ENCODE measurements at places on chromosomes 1 and 21.

GRCh38 chr1:69504730-69505252 is 62.9 kb upstream of the LRRC7 start:
- no peak for DNase-seq

DNA sequence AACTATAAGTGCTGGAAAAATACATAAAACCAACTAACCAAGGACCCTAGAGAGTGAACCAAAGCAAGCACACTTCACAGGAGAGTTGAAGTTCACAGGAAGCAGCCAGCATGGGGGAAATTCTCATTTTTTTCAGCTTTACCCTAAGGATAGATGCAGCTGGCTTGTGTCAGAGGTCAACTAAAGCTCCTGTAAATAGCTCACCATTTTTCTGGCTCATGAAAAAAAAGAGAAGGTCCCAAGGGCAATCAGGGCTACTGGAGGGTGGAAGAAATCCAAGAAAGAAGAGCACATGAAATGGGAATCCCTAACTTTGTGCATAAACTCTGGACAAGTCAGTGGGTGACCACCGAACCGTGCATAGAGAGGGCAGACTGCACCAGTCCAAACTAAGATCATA is 58.3 kb downstream of the KCNJ15 start:
- DNase-seq: no peak

DNA sequence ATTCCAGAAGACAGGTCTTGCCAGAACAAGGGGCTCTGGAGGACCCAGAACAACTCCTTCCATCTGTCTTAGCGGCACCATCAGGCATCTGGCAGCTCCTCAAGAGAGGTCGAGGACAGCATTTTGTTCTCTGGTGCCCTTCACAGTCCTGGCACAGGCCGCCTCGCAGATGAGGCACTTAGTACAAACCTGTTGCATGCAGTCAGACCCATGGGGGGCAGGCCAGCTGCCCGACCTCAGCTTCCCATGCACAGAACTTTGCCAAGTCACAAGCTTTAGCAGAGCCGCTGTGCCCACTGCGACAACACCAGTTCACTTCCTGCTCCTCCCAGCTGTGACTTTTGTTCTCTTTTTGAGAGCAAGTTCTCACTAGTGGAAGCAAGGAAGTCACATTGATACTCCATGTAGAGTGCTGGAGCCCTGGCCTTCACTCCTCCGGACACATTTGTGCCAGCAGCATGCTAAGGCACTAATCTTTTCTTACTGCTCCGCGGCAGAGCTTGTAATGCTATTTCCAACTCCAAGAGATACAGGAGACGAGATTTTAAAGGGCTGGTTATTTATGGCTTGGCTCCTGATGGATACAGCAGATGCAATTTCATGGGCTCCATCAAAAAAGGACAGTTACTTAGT is 44.6 kb downstream of the HMGB4 start:
- no peak for DNase-seq

- no peak for DNase-seq
Measured at GRCh38 chr1:25056536-25056935, 126.5 kb upstream of the RUNX3 start.

DNA sequence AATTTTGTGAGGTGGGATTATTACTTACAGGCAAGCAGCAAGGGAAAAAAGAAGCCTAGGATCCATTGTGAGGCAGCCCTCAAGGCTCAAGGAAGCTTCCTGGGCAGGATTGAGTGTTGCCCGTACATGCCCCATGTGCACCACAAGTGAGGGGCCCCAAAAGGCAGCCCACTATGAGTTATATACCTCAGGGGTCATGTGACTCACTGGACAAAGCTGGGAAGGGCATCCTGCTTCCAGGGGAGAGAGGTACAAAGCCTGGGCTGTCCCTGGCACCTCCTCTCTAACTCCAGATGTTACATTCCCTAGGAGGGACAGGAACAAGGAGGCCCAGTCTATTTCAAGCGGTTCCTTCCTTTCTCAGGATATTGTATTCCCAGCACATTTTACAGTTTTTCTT is 34.0 kb upstream of the CD1D start:
- no peak for DNase-seq

DNA sequence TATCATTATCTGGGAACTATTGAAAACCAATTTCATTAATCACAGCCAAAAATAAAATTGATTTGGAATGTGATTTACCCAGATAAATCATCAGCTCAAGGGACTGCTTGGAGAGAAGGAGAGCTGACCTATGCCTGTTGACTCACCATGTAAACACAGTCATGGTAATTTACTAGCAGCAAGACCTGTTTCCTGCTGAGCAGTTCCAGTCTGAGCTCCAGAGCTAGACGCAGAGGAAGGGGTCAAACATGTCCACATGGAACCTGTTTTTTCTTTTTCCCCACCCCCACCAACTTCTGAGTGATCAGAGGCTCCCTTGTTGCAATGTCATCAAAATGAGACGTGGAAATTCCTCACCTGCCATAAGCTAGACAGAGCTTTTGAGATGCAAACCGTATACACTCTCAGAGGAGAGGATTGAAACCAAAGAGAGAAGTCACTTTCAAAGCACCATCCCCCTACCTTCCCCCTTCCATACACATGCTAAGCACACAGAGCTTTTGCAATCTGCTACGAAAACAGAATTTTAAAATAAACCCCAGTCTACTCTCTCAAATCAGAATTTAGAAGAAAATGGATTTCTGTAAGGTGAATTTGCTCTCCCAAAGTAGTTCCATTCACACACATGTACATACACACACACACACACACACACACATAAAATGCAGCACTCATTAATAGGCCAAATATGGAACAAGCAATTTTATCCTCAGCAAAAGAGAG is 55.9 kb upstream of the PTGFRN start:
- DNase-seq: peak; percentile 89

DNA sequence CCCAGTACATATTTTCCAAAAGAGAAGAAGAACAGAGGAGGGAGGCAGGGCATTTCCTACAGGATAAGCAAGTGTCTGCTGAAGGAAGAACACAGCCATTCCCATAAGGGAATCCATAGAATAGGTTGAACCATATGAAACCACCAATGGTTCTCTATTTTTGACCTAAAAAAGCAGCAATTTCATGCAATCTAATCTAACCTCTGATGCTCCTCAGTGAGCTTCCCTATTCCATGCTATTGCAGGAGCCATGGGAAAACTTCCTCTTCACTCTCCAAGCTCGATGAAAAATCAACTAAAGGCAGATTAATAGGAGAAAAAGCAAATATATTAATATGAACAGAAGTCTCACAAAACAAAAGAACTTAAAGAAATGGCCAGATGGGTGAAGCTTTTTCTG is 50.5 kb downstream of the SIPA1L2 start:
- no peak for DNase-seq

DNA sequence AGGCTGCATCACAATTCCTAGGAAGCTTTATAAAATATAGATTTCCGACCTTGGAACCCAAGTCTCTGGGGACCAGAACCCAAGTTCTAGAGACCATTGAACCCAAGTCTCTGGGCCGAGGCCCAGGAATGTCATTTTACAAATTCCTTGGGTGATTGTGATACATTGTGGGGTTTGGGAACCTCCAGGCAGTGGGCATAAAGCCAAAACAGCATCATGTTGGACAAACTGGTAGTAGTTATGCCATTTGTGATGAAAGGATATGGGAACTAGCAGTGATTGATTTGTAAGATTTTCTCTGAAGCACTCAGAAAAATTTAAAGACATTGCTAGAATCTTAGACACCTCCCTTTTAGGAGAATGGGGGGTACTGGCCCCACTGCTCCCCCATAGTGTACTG is 160.2 kb downstream of the HIVEP3 start:
- DNase-seq: no peak

DNA sequence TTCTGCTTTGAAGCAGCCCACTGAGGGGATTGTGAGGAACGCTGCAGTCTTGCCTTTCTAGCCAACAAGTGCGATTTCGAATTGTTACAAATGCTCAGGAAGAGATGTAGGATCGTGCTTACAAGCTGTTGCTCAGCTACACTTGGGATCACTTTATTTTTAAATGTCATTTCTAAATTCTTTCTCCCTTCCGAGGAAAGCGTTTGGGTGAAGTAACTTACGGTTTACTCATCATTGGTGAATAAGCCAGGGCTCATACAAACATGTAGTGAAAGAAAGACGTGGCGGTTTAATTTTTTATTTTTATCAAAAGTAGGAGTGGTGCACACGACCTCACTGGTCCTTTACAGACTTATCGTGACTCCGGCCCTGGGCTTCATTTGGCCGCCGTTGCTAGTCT is 386.6 kb downstream of the KIF26B start:
- DNase-seq: no peak

- DNase-seq: no peak
Measured at GRCh38 chr1:43760745-43761317, 53.5 kb downstream of the ST3GAL3 start.

DNA sequence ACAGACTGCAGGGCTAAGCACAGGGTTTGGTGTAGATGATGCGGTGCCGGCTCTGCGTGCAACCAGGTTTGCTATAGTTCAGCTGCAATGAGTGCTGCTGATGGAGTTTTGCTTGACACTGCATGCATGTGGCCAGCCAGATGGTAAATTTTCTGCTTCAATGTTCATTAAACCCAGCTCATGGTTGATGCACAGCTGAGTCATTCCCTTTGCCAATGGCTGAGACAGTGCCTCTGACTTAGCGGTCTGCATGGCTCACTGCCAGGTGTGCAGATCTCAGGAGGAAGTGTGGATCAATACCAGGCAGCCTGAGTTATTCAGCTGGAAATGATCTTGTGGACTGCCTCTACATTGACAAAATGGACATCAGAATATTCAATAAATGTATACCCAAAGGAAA is 172.7 kb upstream of the ZP4 start:
- peak; percentile 80 for DNase-seq

GRCh38 chr1:54885237-54885679 is 1.7 kb downstream of the DHCR24 start:
- no peak for DNase-seq

GRCh38 chr1:156838972-156839371 is 19.9 kb downstream of the INSRR start:
- no peak for DNase-seq

GRCh38 chr21:32653326-32653901 is 41.2 kb upstream of the CFAP298 start:
- DNase-seq: no peak

DNA sequence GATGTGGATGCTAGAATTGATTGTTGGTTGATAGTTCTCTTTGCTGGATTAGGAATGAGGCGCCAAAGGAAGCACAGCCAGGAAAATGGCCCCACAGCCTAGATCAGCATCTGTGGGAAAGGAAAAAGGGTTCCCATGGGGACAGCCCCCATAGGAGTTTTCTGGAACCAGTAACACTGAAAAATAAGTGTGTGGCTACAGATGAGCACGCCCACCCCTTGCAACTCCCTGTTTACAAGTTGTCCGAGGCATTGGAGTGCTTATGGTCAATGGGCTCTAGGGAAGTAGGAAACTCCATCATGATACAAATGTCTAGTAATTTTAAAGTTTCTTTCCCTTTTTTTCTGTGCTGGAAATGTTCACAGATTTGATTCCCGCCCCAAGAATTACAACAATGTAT is 23.8 kb upstream of the UBE2U start:
- DNase-seq: no peak

DNA sequence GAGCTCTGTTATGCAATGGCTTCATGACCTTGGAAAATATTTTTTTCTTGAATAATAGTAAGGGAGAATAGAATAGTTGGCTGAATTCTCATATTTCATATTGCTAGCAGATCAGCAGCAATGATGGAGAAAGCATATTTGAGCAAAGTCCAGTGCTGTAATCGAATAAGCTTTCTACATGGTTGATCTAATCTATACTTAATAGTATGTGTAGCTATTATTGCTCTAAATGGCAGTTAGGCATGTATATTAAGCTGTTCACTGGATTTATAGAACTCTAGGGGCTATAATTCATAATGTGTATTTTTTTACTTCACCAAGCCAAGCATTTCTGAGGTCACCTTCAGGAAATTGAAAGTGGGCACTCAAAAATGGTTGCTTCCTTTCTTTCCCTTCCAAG is 10.0 kb upstream of the IL19 start:
- DNase-seq: no peak

DNA sequence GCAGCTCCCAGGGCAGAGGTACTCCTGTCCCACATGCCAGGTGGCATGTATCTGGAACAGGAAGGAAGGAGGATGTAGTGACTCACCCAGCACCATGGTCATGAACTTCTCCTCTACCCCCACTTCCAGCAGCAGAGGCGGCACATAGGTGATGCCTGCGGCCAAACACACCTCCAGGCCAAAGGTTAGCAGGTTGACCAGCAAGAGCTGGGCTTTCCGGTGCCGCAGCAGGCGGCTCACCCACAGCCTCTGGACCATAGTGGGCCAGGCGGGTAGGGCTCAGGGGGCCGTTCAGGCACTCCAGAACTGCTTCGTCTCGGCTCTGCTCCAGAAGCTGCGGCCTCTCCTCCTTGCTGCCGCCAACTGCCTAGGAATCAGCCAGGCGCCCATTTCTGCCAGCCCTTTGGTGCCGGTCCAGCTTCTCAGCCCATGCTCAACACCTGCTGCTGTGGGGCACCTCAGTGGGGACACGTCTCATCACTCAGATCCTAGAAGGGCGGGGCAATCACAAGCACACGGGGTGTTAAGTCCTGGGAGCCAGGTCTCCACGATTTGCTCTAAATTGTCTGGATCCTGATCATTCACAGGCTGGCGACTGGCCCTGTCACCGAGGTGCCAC is 15.8 kb downstream of the SLC45A3 start:
- peak; percentile 4 for DNase-seq

- no peak for DNase-seq
Measured at GRCh38 chr1:27364696-27365371, 1.9 kb downstream of the MAP3K6 start.

GRCh38 chr1:14596591-14596990 is 1.9 kb upstream of the KAZN start:
- DNase-seq: no peak

GRCh38 chr1:62301726-62302390 is 17.4 kb downstream of the KANK4 start:
- no peak for DNase-seq

GRCh38 chr1:41890825-41891198 is 27.9 kb downstream of the HIVEP3 start:
- no peak for DNase-seq

DNA sequence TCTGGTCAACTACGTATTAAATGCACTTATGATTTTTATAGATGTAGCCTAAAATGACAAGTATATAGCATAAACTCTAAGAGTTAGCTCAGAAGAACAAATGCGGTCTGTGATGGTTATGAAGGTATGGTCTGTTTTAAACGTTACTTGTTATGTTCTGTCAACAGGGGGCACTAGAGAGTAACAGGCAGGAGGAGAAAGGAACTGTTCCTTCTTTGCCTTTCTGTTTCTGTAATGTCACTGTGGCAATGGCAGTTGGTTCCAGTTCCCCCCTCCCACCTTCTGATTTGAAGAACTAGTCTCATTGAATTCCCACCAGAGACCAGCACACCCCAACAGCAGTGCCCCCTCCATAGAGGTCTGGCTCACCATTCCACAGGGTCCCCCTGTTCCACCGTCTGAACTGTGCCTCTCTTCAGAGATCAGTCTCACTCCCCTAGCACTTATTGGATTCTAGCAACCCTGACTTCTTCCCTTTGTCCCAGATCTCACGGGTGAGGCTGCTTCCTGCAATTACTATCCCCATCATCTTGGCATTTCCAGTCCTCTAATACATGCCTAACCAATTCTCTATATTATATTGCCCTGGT is 14.0 kb downstream of the KRTAP24-1 start:
- no peak for DNase-seq
